ENCODE measurements at places on chromosomes 11 and 22. TPM values are rescaled to one million over a fixed set of nuclear protein-coding genes. Genes with fewer than 3 reads are reported as not detected.

The PDGFB gene
- total RNA-seq = 0.57 TPM

The CCDC73 gene
- total RNA-seq = not detected

The KREMEN1 gene
- 2.4 TPM for total RNA-seq

DNA sequence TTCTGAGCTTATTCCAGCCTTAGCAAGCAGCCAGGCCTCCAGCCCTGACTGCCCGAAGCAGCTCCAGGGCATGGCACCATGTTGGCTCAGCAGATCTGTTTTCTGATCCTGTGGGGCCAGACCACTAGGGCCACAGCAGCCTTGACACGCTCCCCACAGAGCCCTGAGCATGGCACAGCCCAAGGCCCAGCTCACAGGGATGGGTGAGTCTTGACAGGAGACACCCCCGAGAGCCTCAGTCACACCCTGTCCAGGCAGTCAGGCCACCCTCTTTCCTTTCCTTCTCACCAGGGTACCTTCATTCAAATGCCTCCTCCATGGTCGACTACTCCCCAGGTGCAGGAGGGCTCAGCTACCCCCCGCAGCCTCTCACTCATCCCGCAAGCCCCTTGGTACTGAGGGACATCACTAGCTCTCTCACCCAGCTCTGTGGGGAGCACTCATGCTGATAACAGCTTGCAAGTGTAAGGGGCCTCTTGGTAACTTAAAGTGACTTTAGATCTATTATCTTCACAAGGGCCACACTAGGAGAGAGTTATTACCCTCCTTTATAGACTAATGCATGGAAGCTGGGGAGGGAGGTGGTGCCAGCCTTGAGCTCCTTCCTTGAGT lies 3.9 kb upstream of the CDC42BPG start:
- DNase-seq = no peak

The WBP2NL gene
- total RNA-seq = 20.9 TPM

GRCh38 chr22:43985532-43985931 lies 30.3 kb downstream of the SAMM50 start:
- no peak for DNase-seq

The MOGAT2 gene
- not detected for total RNA-seq

GRCh38 chr11:63811522-63811921 lies 1.7 kb upstream of the SPINDOC start:
- no peak for DNase-seq

DNA sequence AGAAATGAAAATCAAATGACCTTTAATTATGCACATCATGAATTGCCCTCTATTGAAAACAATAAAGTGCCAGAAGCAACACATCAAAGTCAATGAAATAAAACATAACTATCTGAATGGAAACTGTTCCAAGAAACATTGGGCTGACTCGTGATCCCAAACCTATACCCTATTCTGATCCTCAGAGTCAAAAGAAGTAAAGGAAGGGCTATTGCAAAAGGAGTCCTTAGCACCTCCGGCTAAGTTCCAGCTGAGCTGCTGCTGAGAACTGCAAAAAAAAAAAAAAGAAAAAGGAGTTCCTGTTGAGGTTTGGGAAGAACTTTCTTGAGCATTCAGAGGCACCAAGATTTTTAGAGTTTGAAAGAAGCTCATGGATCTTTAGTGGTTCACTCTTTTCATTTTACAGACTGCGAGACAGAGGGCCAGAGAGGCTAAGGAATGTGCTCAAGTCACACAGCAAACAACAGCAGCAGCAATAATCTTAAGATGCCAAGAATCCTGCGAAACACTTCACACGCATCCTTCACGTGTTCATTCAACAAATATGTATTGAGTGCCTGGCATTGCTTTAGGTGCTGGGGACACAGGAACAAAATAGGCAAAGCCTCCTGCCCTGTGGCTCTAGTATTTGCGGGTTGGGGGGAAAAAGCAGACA lies 841 bp upstream of the TMPRSS13 start:
- no peak for DNase-seq

DNA sequence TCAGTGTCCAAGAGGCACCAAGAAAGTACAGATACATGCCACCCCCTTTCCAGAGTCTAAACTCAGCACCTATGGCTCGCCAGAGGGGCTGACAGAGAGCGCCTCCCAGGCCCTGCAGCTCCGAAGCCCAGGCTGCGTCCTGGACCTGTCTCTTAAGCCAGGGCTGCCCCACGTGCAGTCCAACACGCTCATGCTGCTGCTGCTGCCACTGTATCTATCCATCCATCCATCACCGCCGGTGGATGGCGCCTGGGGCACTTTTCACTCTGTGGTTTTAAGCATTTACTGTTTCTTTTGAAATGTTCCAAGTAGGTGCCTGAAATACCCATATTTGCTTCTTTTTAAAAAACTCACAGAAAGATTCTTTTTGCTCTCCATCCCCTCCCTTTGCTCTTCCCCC lies 41.8 kb downstream of the MACROD1 start:
- no peak for DNase-seq

DNA sequence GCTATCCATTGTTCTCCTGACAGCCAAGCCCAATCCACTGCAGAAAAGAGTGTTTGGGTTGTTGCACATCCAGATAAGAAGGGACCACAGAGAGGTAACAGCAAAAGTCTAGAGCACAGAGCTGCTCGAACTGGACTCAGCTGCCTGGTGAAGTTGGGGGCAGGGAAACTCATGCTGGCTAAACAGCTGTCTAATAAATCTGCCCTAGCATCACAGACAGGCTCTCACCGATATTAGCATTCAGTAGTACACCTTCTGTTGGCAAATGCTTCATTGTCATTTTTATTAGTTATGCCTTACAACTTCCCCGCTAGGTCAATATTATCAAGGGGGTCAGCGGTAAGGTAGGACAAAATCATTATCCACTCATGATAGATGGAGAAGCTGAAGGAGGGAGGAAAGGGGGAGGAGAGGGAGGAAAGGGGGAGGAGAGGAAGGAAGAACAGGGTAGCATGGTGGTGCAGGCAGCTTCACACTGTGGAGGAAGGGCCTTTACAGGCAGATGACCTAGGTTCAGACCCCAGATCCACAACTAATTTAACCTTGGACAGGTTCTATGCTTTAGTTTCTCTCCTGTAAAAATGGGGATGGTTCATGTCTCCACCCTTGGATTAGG lies 102.7 kb downstream of the LARGE1 start:
- no peak for DNase-seq

DNA sequence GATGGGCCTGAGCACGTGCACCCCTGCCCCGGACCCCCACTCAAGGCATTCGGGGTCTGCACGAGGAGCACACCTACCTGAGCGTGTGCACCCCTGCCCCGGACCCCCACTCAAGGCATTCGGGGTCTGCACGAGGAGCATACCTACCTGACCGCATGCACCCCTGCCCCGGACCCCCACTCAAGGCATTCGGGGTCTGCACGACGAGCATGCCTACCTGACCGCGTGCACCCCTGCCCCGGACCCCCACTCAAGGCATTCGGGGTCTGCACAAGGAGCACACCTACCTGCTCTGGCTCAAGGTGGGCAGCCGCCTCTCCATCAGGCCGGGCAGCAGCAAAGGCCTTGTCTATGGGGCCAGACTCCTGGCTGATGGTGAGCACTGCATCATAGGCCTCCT lies 48.7 kb upstream of the LRRC32 start:
- DNase-seq = no peak

DNA sequence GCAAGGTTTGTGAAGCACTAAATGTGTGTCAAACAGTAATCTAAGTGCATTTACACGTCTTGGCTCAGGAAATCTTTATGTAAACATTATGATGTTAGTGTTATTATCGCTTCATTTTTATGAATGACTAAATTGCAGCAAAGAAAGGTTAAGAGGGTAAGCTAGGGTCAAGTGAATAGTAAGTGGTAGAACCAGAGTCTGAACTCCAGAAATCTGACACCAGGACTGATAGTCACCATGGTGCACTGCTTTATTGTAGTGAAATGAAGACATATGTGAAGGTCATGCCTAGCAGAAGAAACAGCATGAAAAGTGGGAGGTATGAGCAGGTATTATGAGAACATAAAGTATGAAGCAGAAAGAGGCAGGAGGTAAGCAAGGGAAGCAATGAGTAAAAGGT lies 368.7 kb upstream of the TENM4 start:
- no peak for DNase-seq

The KCNK4 gene
- not detected for total RNA-seq

The HBD gene
- not detected for total RNA-seq

The CHKB gene
- 1.3 TPM for total RNA-seq

GRCh38 chr11:58999291-58999680 lies 60.0 kb downstream of the GLYATL1 start:
- DNase-seq = no peak

GRCh38 chr11:68965901-68966853 lies 14.6 kb downstream of the MRGPRD start:
- DNase-seq = no peak

DNA sequence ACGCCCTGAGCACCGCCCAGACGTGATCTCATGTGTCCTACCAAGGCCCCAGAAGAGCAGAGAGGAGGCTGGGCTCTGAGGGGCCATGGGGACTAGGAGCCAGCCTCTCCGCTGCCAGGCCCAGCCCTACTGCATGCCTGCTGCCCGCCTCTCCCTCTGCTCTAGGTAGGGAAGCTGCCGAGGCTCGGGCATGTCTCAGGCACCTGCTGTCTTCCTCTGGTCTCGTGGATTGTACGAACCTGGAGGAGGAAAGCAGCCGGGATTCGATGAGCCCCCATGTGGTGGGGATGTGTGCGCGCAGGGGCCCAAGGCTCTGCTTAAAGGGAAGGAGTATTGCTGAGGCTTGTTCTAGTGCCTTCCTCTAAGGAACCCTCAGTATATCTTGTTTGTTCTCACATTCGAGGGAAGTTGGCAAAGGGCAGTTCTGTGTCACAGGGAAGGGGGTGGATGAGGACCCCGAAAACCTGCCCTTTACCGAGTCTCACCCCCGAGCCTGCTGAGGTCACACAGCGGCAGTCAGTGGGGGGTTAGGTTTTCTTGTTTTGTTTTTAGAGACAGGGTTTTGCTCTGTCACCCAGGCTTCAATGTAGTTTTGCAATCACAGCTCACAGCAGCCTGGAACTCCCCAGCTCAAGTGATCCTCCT lies 21.2 kb downstream of the DAGLA start:
- DNase-seq = no peak

The PLAAT2 gene
- total RNA-seq = not detected

- no peak for DNase-seq
These were observed 46.2 kb downstream of the FAM168A start for GRCh38 chr11:73551677-73552076.

The PKDREJ gene
- not detected for total RNA-seq

The OR52E8 gene
- total RNA-seq = not detected

DNA sequence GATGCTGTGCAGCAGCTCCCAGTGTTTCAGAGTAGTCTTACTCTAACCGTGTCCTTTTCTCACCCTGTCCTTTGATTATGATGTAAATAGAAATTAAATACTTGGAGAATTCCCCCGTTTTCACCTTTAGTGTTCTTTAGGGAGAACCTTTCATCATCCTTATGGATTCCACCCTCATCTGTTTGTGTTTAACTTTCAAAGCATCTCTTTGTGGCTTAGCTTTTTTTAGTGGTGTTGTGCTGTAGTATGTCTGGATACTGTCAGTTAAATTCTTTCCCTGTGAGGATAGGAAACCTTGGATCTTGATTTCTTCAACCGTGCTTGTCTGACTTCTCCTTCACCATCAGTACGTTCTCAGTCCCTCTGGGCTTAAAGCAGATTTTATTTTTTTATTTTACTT lies 48.5 kb downstream of the PPP6R3 start:
- DNase-seq = no peak

- no peak for DNase-seq
These were observed 155.2 kb downstream of the DCDC1 start for GRCh38 chr11:31214372-31214771.

GRCh38 chr11:7671347-7672215 lies 1.7 kb downstream of the CYB5R2 start:
- no peak for DNase-seq

GRCh38 chr11:110187731-110188130 lies 94.5 kb downstream of the ZC3H12C start:
- DNase-seq = no peak

GRCh38 chr11:10490398-10491241 lies 35.6 kb downstream of the AMPD3 start:
- peak; percentile 98 for DNase-seq

The TSGA10IP gene
- not detected for total RNA-seq

- DNase-seq = peak; percentile 83
These were observed at the start of gene MTMR2 for GRCh38 chr11:95923728-95924413. Gene MTMR2 (minus strand): TSS chr11:95924107. CDS start chr11:95923954, 153 bp downstream.

DNA sequence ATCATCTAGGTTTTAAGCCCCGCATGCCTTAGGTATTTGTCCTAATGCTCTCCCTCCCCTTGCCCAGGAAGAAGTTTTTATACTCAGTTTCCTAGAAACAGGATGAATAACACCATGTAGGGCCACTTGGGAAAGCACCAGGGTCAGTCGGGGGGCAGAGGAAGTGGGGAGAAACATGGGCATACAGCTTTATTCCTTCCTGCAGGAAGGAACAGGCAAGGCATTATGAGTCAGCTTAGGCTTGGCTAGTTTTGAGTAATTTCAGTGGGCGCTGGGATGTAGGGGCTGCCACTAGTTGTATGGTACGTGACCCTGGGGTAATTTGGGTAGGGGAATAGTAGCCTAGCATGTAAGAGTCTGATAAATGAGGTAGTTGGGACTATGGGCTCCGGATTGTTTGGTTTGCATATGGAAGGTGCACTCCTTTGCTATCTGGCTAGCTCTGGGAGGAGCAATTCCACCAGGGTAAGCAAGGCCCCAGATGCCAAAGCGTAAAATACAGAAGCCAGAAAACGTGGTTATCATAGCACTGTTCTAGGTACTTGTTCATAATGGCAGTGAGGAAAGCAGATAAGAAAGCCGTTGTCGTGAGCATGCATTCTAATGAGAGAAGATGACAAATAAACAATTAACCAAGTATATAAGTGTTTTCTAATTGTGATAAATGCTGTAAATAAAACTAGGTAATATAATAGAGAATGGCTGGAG lies 24.8 kb downstream of the ACER3 start:
- DNase-seq = peak; percentile 57

- DNase-seq = no peak
These were observed 66.0 kb downstream of the RDX start for GRCh38 chr11:110230377-110230776.

DNA sequence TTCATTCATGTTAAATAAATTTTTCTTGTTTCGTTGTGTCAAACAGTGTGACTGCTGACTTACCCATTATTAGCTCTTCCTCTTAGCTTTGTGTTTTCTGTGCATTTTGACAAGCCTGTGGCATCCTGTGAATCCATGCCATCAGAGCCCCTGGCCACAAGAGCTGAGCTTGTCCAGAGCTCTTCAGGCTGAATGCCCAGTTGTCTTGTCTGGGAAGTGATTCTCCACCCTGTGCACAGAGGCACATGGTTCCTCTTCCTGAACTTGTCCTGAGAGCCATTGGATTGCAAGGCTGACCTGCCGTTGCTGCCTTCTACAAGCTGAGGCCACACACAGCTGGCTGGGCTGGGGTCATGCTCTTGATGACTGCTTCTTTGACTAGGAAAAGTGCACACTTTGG lies 64.1 kb downstream of the PPP6R3 start:
- DNase-seq = no peak

DNA sequence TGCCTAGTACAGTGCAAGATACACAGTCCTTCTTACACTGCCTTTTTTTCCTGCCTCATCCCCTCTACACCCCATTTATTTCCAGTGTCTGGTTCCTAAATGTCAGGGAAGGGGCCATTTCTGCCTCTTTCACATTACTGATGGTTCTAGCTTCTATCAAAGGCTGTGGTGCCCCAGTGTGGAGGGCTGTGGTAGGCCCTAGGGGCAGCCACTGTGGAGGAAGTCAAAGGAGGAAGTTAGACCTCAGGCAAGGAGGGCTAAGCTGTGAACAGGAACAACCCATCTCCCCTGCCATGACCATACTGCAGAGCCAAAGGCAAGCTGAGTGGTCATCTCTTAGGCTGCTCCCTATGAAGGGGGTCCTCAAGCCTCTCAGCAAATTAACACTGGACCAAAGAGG lies 81.9 kb upstream of the CRTAM start:
- DNase-seq = no peak

GRCh38 chr11:33808228-33808828 lies 34.0 kb upstream of the FBXO3 start:
- DNase-seq = peak; percentile 76

The CTSD gene
- total RNA-seq = 234 TPM
